ENCODE measurements at places on chromosomes 12 and 14.

DNA sequence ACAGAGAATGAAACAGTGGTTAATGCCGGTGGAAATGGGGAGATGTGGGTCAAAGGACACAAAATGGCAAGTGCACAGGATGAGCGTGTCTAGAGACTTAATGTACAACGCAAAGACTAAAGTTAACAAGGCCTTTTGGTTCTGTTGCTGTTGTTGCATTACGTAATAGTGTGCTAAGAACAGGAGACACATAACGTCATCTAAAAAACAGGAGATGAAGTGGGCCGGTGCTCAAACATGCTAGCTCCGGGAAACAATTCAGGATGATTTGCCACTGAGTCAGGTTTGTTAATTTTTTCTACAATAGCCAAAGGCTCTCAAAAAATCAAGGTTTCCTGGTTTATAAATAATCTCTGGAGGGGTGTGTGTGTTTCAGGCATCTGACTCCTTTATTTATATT is 55.5 kb downstream of the ETV6 start:
- no peak for DNase-seq

DNA sequence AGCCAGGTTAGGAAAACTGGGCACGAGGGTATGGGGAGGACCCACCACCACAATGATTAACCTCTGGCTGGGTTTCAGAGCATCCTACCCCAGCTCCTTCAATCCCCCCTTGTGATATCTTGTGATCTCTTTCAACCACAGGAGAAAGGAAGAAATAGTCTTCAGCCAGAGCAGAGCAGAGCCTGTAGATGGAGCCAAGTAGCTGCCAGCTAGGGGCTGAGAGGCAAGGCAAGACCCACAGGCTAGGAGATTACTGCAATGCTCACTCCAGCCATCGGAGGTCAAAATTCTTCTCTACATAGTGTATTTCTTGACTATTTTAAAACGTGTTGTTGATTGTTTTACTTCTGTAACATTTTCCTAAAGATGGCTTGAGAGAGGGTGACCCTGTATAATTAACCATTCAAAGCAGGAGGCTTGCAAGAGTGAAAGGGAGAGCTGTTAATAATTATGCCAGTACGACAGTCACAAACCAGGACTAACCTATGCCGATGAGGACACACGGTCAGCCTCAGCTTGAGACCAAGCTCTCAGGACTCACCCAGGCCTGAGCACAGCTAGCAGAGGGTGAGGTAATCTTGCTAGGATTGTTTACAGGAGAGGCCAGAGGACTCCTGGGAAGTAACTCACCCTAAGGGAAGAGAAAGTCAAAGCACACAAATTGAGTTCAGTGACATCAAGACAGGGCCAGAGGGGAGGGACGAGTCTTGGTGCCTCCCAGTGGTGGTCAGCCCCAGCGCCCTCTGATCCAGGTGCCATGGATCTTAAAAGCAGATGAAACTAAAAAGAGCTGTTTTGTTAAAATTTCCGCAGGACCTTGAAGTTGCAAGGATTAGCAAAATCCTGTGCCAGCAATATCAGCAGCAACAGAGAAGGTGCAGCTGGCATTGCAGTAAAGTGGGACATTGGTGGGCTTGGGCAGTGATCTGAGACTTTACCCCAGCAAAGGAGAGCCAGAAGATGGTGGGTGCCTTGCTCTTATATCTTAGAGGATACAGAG is 29.8 kb upstream of the CDKN3 start:
- no peak for DNase-seq

DNA sequence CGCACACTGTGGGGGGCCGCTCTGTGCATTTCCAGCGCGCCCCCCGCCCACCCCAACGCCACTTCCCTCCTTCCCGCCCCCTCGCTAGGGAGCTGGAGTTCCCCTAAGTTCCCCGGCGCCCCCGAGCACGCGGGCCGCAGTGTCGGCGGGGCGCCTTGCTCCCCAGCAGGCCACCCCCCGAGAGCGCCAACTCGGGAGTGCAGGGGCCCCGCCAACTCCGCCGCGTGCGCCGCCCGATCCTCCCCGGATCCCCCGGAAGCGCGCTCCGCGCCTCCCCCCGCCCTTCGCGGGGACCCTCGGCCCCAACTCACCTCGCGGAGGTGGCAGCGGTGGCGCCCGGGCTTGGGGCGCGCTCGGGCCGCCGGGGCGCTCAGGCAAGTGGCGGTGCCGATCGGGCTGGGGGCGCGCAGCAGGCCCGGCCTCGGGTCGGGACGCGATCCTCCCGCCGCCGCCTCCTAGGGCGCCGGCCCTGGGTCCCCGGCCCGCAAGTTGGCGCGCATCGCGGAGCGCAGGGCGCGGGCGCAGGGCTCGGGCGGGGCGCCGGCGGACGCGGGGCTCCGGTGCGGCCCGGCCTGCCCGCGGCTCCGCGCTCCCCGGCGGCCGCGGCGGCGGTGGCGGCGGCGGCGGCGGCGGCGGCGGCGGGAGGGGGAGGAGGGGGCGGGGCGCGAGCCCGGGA is at the start of gene NCOR2:
NCOR2 (minus strand) TSS at position 616 of the 676 bp plus-strand sequence. CDS start 72,361 bp downstream, outside the sequence.
- DNase-seq: no peak

DNA sequence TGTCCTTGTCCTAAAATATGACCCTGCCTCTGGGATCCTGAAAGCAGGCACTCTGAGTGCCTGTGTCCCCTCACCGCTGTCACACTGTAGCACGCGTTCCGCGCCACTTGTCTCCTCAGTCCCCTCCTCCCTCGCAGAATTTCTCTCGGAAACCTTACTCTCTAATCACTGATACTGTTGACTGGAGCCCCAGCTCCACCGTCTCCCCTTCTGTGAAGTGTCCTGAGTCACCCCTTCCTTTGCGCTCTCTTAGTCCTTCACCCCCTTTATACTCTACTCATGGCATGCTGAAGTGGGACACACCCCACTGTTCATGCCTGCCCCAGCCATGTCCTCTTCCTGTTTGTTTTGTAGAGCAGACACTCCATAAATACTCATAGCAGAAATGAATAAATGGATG is 104.7 kb downstream of the ZNF664 start:
- DNase-seq: no peak

DNA sequence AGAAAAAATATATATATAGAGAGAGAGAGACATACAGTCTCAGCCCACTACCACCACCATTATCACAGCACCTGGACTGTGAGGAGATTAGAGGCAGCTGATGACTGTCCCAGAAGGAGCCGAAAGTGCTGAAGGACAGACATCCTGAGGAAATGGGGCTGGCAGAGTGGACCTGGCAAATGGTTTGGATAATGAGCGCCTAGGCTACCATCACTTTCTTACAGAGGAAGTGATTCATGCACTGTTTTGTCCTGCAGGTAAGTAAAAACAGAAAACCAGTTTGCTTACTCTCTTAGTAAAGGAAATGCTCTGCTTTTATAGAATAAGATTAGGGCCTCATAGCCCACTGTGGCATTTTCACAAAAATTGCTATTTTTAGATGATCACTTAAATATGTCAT is 28.6 kb upstream of the DNM1L start:
- DNase-seq: no peak

GRCh38 chr14:87705439-87705896 is 287.5 kb downstream of the GALC start:
- DNase-seq: no peak

DNA sequence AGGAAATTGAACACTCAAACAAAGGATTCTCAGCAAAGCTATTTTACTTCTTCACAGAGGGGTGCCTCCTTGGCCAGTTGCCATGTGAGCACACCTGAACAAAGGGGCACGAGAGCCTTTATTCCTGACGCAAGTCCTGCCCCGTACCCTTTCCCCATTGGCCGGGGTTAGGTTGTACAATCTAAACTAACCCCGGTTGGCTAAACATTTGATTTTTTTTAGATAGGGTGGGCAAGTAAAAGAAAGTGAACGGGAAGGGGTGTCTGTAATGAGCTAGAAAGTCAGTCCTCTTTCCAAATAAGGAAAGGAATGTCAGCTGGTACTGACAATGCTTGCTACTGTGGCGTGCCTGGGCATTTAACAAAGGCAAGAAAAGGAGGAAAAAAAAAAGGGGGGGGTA is 135.5 kb upstream of the CDKN3 start:
- no peak for DNase-seq

GRCh38 chr12:39127401-39127800 is 222.0 kb upstream of the CPNE8 start:
- DNase-seq: no peak

GRCh38 chr12:80858356-80858755 is 79.4 kb downstream of the LIN7A start:
- no peak for DNase-seq

GRCh38 chr14:76937181-76938091 is 91.1 kb downstream of the IRF2BPL start:
- DNase-seq: no peak
